ENCODE measurements at places on chromosomes 16 and 17.

DNA sequence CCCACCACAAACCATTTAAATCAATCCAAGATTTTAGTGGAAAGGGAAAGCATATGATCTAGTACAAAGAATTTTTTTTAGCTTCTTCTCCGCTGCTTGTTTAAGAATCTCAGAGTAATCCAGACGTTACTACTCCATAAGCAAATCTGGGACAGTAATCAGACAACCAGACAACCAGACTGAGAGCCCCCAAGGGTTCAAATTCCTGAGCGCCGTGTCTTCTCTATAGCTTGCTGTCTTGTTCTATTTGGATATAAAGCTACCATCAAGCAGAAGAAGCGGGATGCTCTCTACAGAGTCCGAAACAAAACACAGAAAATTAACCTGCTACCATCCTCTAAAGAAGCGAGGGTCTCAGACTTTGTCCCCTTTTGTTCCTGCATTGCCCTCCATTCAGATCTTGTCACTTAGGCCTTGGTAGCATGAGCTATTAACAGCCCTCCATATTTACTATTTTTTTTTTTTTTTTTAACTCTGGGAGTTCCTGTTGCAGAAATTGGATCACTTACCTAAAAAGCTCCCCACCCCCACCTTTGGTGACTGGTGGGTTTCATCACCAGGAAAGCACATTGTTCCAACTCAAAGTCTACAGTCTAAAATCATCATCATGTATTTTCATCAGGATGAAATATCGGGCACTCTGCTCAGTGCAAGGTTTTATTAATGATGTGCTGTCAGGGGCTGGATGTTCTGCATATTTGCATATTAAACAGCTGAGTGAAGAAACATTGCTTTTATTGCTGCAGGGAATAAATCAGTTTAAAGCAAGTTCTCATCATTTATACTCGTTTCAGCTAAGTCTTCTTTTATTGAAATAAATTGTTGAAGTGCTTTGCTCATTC is 576.7 kb downstream of the WWOX start:
- DNase-seq: no peak

DNA sequence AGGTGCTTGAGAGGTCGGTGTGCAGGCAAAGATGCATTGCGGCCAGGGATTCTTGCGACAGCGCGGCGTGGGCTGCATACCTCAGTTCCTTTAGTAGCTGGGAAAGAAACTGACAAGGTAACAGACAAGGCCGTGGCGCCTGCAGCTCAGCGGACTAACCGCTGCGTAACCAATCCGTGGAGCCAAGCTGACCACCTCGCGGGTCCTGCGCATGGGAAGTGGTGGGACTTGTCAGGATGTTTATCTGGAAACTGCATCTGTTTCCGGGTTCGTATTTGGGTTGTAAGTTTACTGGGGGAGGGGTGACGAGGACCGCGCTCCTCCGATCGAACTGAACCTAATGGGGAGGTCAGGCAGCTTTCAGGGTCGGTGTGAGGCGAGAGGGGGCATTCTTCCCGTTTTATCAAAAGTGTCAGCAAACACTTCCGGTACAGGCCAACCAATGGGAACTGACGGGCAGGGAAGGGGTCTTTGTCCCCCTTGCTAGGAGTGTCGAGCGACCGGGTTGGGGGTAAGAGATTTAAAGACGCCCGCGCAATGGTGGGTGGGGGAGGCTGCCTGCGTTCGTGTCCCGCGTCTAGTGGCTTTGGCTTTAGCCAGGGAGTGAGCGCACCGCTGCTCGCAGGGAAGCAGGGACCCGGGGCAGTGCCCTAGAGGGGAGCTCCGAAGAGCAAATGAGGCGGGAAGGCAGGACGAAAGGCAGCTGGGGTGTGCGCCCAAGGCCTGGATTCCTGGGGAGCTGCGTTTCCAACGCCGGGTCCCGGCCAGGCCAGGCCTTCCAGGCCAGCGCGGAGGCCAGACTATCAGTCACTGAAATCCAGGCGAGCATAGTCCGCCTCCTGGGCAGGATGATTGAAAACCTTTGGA is 7.0 kb downstream of the IRX6 start:
- no peak for DNase-seq

DNA sequence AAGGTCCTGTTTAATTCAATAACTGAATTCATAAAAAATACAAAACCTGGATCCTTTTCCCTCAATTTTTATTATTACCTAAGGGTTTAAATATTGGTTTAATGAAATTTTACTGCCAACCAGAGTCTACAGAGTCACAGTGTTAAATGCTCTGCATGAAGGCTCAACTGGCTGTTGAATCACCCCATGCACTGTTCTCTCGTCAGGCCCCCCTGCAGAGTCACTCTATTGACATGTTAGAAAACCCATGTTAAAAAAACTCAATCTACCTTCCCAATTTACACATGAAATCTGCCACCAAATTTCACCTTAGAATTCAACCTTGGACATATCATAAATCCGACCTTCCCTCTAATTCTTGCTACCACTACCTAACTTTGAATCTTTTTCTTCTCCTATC is 43.3 kb upstream of the ULK2 start:
- no peak for DNase-seq

GRCh38 chr17:43584666-43585102 is 38.5 kb upstream of the ETV4 start:
- DNase-seq: no peak

GRCh38 chr16:75288596-75289120 is 37.2 kb upstream of the BCAR1 start:
- DNase-seq: peak; percentile 75

Data from CD4-positive, alpha-beta T cell treated with Interleukin-17A for 1 hour (primary cell).